ENCODE measurements at places on chromosomes 11 and 22. TPM values are rescaled to one million over a fixed set of nuclear protein-coding genes. Genes with fewer than 3 reads are reported as not detected.

DNA sequence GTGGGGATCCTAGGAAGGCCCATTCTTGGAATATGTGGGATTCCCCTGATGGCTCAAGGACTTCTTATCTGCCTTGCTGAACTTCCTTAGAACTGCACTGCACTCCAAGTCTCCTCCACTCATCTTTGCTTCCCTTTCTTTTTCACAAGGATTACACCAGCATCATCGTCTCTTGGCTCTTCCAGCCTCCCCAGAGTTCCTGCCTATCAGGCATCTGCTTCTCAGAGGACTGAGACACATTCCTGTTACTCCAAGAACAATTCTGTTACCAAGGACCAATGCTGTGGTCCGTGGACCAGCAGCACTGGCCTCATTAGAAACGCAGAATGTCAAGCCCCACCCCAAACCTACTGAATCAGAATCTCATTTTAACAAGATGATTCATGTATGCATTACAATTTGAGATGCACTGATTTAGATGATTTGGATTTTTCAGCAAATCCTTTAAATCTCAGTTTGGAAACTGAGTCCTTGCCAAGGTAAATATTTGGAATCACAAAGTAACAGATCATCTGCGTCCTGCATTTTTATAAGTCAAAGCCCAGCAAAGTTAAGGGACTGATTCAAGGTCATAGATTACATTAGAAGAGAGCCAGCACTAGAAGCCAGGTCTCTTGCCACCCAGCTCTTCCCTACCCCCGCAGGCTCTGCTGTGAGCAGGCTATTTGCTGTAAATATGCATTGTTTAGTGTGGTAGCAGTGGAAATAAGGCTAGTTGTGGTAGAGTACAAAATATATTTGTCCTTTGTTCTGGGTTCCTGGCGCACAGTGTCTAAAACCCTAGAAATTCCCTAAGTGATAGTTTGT, 110.9 kb downstream of the SWAP70 start:
- no peak for DNase-seq

DNA sequence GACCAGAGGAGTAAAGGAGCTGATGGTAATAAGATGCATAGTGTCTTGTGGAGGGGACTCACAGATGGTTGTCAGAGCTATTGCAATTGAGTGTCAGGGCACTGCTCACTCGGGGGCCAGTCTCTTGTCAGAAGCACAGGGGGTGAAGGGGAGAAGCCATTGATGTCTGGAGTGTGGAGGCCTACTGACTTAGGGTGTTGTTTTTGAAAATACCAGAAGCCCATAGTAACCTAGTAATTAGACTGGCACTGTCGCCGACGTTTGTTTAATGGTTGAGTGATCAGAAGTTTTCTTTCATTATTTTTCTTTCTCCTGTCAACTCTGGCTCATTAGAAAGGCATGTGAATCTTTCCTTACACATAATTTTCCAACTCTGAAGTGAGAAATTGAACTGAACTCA, 151.6 kb upstream of the TENM4 start:
- DNase-seq = no peak

- no peak for DNase-seq
Observed at GRCh38 chr11:77413850-77414460, 59.9 kb downstream of the PAK1 start.

DNA sequence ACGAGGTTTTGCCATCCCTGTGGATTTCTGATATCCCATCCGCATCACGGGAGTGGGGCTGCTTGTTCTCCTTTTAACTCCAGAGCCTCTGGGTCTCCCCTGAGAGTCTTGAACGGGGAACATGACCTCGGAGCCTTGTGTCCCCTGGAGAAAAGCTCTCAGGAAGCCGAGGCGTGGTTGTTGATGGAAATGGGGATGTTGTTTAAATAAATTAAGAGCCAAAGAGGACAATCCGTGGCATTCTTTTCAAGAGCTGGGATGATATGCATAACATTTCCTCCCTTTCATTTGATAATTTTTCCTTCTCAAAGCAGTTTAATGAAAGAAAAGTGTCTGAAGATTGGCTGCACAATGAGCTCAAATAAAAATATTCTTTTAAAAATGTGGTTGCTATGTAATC, 14.2 kb downstream of the TSPAN18 start:
- DNase-seq = no peak

GRCh38 chr11:120564573-120565311, 53.2 kb downstream of the GRIK4 start:
- DNase-seq = no peak

DNA sequence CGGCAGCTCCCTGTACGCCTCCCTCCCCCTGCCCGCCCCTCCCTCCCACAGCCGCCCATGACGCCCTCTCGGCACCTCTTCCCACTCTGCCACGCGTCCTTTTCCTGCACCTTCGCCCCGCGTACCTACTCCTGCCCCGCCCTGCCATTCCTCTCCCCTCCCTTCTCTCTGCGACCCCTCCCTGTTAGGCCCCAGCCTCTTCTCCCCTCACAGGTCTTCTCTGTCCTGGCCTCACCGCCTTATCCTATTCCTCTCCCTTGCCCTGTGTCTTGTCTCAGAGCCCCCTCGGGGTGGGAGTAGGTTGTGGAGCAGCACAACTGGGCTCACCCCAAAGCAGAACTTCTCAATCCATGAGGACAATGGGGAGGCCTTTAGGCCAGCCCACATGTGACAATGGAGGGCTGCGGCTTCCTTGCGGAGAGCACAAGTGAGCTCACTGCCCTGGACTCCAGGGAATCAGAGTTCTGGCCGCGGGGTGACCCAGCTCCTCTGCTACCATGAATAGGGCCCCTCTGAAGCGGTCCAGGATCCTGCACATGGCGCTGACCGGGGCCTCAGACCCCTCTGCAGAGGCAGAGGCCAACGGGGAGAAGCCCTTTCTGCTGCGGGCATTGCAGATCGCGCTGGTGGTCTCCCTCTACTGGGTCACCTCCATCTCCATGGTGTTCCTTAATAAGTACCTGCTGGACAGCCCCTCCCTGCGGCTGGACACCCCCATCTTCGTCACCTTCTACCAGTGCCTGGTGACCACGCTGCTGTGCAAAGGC, 539 bp downstream of the SLC35C1 start:
- no peak for DNase-seq

- no peak for DNase-seq
Observed at GRCh38 chr11:82117362-82117761, 616.3 kb downstream of the FAM181B start.

DNA sequence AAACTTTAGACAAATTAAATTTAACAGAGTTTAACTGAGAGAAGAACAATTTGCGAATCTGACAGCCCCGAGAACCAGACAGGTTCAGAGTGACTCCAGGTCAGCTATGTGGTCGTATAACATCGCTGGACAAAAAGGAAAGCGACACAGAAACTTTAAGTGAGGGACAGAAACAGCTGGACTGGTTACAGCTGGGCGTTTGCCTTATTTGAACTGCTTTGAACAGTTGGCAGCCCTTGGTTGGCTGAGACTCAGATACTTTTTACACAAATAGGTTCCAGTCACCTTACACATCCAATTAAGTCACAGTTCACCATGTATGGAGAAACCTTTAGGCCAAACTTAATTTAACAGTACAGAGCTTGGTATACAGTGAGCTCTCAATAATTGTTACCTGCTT, 436.9 kb downstream of the GUCY1A2 start:
- no peak for DNase-seq

GRCh38 chr11:2099516-2100349, 39.5 kb downstream of the IGF2 start:
- no peak for DNase-seq

- DNase-seq = no peak
Observed at GRCh38 chr22:49230194-49230577, 597.5 kb downstream of the BRD1 start.

- no peak for DNase-seq
Observed at GRCh38 chr11:3014057-3014938, 22.2 kb upstream of the NAP1L4 start.

- DNase-seq = no peak
Observed at GRCh38 chr11:71452199-71453036, 585 bp upstream of the NADSYN1 start.

DNA sequence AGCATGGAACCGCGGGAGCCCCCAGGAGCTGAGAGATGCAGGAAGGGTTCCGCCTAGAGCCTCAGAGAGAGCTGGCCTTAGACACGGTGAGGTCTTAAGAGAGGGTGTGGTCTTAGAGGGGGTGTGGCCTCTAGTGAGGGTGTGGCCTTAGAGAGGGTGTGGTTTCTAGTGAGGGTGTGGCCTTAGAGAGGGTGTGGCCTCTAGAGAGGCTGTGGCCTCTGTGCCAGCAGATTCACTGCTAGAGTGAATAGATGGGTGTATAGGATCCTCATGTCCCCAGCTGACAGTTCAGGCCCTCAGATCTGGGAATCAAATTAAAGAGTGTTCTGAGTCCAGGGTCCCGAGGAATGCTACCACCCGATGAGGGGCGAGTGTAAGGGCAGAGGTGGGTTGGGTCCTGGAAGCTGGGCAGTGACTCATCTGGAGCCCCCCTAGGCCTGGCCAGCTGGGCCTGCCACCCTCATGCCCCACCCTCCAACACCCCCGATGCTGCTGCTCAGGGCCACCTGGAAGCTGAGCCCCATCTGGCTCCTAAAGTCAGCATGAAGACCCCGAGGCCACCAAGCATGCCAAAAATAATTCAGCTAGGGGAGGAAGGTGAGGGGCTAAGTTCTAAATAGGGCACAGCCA, 49.5 kb downstream of the IGF2 start:
- no peak for DNase-seq

DNA sequence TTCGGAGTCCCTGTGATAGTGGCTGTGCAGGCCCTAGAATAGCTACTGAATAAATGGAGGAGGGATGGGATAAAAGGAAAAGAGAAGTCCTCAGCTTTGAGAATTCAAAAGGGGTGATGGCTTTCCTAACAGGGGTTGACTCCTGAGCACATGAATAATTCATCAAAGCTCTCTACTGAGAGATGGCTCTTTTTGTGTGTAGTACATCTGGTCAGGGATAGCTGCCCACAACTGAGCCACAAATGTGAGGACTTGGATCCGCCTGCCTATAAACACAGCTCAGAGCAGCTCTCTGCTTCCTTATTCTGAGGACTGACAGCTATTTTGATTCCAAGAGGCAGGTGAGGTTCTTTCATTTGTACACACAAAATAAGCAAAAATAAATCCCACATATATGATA, 82.3 kb downstream of the USP35 start:
- DNase-seq = no peak

DNA sequence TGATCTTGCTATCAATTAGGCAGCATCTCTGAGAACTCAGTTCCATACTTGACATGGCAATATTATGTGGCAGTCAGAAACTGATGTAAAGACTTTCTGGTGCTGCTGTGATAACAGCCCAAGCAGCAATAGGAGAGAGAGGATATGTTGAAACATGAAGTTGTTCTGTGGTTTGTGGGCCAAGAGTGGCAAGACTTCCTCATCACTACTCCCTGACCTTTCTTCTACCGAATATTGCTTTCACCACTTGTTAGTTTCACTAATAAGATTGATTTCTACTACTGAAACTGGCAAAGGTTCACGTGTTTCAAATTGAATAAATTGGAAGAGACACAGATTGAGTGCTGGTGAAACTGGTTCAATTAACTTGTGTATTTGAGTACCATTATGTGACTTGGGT, 852.6 kb upstream of the RAG2 start:
- no peak for DNase-seq

GRCh38 chr11:114399490-114400215, 658 bp downstream of the C11orf71 start:
- peak; percentile 55 for DNase-seq

GRCh38 chr11:30329150-30329940, 6.4 kb downstream of the ARL14EP start:
- DNase-seq = no peak

GRCh38 chr11:46485856-46486443, 94.4 kb upstream of the CHRM4 start:
- no peak for DNase-seq

The IFITM10 gene
- 5.9 TPM for total RNA-seq

The CD82 gene
- total RNA-seq = 49.4 TPM

The RBFOX2 gene
- 67.5 TPM for total RNA-seq

The CFAP300 gene
- total RNA-seq = 9.6 TPM

The PGA3 gene
- total RNA-seq = 1.5 TPM

The NRXN2 gene
- 3.3 TPM for total RNA-seq

The OR6A2 gene
- total RNA-seq = not detected
